ENCODE measurements at places on chromosomes 6 and 20. TPM values are rescaled to one million over a fixed set of nuclear protein-coding genes. Genes with fewer than 3 reads are reported as not detected.

Gene SF3B5
- total RNA-seq: 70.8 TPM

Gene SLC17A9
- total RNA-seq: 19.8 TPM

Gene ULBP1
- not detected for total RNA-seq

Gene STK38
- total RNA-seq: 4.9 TPM

Gene BMP6
- total RNA-seq: 1.7 TPM

Gene KCNK16
- total RNA-seq: not detected

Gene DPPA5
- not detected for total RNA-seq

Gene RBM24
- total RNA-seq: 1.5 TPM

Gene CST2
- total RNA-seq: not detected

Gene RBBP8NL
- total RNA-seq: 0.03 TPM

Gene POU5F1
- 0.21 TPM for total RNA-seq

Gene NRSN1
- total RNA-seq: not detected

Gene CHRNA4
- total RNA-seq: not detected

Gene PRRT1
- not detected for total RNA-seq

Gene TRIM10
- total RNA-seq: not detected

Gene RNF5
- total RNA-seq: 39.9 TPM

Gene SLC22A23
- 0.66 TPM for total RNA-seq
